K562 (cell line): ENCODE measurements at places on chromosomes 6 and 20. TPM values are rescaled to one million over a fixed set of nuclear protein-coding genes. Genes with fewer than 3 reads are reported as not detected.

MYBL2 gene
- 161 and 169 TPM in 2 replicates for total RNA-seq

- no peak overlapping the region for H3K27ac ChIP-seq
- H3K4me3 ChIP-seq, result no peak overlapping the region
- H3K27me3 ChIP-seq, result peaks cover 8% of the 10 kb centered on the region
- H3K36me3 ChIP-seq, result no peaks in the 10 kb centered on the region
Observed at GRCh38 chr6:150470960-150471665, 102.3 kb downstream of the IYD start.

GRCh38 chr20:15776770-15777466, 796.3 kb downstream of the KIF16B start:
- no peak for DNase-seq
- H3K36me3 ChIP-seq, result no peaks in the 10 kb centered on the region
- no peaks in the 10 kb centered on the region for H3K27me3 ChIP-seq
- H3K4me1 ChIP-seq, result no peaks in the 10 kb centered on the region

DNA sequence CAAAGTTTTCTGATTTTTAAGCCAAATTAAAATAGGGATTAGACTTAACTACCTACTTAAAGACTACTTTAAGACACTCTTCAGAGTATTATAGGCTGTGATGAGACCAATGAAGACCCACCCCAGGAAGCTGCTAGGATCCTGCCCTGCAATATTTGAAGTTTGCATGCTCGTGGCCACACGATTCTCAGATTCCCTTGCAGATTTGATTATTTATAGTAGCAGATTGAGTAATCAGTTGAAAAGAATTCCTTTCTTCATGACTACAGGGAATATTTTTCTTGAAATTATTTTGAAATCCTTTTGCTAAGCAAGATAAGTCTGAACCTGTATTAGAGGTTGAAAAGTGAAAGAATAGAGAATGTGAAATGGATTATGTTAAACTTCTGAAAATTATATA, 122.3 kb downstream of the B3GAT2 start:
- peaks cover 6% of the 10 kb centered on the region; the same call in 2 of the 3 replicates for H3K4me1 ChIP-seq
- no peaks in the 10 kb centered on the region for H3K27me3 ChIP-seq
- H3K27ac ChIP-seq, result no peak overlapping the region
- no peak for DNase-seq
- no peak overlapping the region for H3K4me3 ChIP-seq
- no peaks in the 10 kb centered on the region for H3K36me3 ChIP-seq

DNA sequence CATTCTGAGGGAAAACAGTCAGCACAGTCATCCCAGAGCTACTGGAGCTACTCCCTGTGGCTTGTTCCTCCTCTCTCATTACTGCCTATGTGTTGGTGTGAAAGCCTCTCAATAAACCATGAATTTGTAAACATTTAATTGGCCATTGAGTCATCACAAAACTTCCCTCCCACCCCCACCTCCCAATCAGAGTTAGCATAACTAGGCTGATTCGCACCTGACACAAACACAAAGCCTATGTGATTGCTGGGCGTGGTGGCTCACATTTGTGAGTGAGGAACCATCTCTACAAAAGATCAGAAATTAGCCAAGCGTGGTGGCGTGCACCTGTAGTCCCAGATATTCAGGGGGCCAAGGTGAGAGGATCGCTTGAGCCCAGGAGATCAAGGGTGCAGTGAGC, 17.1 kb upstream of the SNTA1 start:
- no peaks in the 10 kb centered on the region for H3K36me3 ChIP-seq
- H3K27me3 ChIP-seq, result no peaks in the 10 kb centered on the region
- DNase-seq, result no peak
- H3K4me3 ChIP-seq, result no peak overlapping the region

DNA sequence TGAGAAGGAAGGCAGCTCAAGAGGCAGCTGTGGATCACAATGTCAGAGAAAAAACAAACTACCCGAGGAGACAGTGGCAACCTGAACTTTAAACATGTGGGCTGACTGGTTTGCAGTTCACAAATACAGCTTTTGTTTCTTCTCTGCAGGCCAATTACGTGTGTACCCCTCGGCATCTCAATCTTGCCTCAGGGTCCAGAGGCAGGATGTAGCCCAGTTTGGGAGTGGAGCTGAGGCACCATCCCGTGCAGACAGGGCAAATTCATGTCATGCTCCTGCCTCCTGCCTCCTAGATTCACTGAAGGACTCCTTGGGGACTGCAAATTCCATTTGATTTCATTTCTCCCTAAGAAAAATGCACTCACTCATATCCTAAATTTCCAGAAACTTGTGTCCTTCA, 94.2 kb upstream of the KCNK16 start:
- no peak for DNase-seq
- H3K27ac ChIP-seq, result no peak overlapping the region
- no peaks in the 10 kb centered on the region for H3K4me1 ChIP-seq
- no peaks in the 10 kb centered on the region for H3K36me3 ChIP-seq
- peaks cover 7% of the 10 kb centered on the region; the same call in 2 of the 3 replicates for H3K27me3 ChIP-seq

GRCh38 chr6:85641522-85641896, 1.2 kb downstream of the SYNCRIP start:
- H3K27ac ChIP-seq, result peak overlapping the region; percentile 98
- DNase-seq, result no peak
- H3K36me3 ChIP-seq, result peaks cover 52% of the 10 kb centered on the region
- H3K27me3 ChIP-seq, result no peaks in the 10 kb centered on the region
- peak overlapping the region; percentile 87 for H3K4me3 ChIP-seq
- peaks cover 19% of the 10 kb centered on the region for H3K4me1 ChIP-seq

DNA sequence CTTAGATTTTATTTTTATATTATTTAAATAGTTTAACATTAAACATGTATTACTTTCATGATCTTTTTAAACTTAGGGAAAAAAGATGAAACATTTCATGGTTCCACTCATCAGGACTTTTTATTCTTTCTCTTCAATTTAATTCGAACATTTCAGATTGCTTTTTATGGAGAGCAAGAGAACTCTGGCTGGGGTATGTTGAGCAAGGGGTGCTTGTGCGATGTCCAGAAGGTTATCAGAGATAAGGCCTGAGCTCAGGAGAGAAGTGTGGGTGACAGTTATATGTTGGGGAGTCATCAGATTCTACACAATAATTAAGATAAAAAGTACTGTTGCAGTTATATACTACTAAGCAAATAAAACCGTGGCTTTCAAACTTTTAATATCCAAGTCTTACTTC, 37.5 kb downstream of the FKBP5 start:
- H3K27me3 ChIP-seq, result no peaks in the 10 kb centered on the region
- H3K4me3 ChIP-seq, result no peak overlapping the region
- peaks cover 12% of the 10 kb centered on the region for H3K4me1 ChIP-seq
- H3K27ac ChIP-seq, result peak overlapping the region; percentile 26; the same call in 1 of the 3 replicates
- peaks cover 5% of the 10 kb centered on the region; the same call in 1 of the 3 replicates for H3K36me3 ChIP-seq

DNA sequence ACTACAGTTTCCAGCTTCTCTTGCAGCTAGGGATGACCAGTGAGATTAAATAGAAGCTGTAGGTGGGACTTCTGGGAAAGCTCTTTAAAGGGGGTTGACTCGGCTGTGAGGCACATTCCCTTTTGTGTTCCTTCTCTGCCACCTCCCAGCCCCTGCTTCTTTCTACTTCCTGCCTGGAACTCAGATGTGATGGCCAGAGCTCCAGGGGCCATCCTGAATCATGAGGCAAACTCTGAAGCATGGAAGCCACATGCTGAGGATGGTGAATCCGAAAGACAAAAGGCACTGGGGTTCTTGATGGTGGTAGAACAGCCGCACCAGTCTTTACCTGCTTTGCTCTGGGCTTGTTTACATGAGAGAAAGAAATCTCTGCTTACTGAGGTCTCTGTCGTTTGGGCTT, 9.1 kb downstream of the CEBPB start:
- H3K27ac ChIP-seq, result no peak overlapping the region
- no peak overlapping the region for H3K4me3 ChIP-seq
- H3K4me1 ChIP-seq, result peaks cover 41% of the 10 kb centered on the region
- DNase-seq, result no peak
- H3K36me3 ChIP-seq, result peaks cover 3% of the 10 kb centered on the region; the same call in 1 of the 3 replicates

DNA sequence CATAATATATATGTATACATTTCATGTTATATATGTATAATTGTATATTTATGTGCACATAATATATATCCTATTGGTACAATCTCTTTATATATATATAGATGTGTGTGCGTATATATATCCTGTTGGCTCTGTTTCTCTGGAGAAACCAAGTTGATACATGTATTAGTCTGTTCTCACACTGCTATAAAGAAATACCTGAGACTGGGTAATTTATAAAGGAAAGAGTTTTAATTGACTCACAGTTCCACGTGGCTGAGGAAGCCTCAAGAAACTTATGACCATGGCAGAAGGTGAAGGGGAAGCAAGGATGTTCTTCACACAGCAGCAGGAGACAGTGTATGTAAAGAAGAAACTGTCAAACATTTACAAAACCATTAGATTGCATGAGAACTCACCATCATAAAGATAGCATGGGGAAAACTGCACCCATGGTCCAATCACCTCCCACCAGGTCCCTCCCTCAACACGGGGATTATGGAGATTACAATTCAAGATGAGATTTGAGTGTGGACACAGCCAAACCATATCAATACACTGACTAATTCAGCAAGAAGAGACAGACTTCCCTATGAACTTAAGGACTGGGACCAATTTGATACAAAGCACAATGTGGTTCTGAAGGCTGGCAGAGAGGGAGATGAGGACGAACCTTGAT, 14.0 kb downstream of the CST3 start:
- H3K4me1 ChIP-seq, result peaks cover 15% of the 10 kb centered on the region; the same call in 2 of the 3 replicates
- no peak overlapping the region for H3K27ac ChIP-seq
- no peaks in the 10 kb centered on the region for H3K27me3 ChIP-seq
- no peak for DNase-seq
- no peak overlapping the region for H3K4me3 ChIP-seq

- DNase-seq, result no peak
- H3K27ac ChIP-seq, result no peak overlapping the region
- H3K27me3 ChIP-seq, result no peaks in the 10 kb centered on the region
- H3K4me1 ChIP-seq, result no peaks in the 10 kb centered on the region
Observed at GRCh38 chr6:114055763-114056162, 84.8 kb upstream of the HDAC2 start.
